ENCODE measurements at places on chromosomes 4 and X. TPM values are rescaled to one million over a fixed set of nuclear protein-coding genes. Genes with fewer than 3 reads are reported as not detected.

DNA sequence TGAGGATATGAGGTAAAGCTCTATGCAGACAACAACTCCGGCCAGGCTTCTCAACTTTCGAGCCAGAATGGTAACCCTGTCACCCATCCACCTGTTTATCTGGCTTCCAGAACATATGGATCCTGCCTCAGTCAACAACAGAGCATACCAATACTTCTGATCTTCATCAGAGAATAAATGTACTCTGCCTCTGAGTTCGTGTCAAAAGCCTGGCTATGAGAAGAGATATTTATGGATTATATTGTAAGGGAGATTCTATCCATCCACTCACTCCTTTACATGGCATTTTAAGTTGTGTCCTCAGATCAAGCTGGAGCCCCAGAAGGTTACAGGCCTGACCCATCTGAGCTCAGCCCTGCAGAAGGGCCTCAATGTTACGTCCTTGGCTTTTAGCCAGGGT is 9.8 kb upstream of the FOXO4 start:
- DNase-seq = no peak

DNA sequence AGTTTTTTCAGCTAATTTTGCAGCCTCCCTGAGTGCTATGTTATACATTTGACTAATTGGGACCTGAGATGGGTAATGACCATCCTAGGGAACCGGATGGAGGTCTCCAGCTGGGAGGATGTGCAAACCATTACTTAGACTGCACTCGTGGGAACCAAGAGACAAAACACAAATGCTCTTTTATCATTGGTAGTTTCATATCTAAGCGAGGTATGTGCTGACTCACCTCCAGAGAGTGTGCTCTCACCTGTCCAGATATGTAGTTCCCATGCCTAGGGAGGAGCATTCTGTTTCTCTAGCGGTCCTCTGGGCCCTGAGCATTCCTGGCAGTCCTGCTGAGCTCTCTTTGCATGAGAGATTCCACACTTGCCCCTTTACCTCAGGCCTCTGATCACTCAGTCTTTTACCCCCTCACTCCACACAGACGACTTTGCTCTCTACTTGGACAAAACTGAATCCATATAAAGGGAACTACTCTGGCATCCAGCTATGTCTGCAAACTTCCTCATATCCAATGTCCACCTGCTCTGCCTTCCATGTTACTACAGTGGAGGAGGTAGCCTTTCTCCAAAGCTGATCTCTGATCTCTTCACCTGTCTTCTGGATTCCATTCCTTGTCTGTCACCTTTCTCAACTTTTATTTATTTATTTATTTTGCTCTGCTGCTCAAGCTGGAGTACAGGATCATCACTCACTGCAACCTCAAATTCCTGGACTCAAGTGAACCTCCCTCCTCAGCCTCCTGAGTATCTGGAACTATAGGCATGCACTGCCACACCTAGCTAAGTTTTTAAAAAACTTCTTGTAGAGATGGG is 88.4 kb downstream of the LRP2BP start:
- no peak for DNase-seq

DNA sequence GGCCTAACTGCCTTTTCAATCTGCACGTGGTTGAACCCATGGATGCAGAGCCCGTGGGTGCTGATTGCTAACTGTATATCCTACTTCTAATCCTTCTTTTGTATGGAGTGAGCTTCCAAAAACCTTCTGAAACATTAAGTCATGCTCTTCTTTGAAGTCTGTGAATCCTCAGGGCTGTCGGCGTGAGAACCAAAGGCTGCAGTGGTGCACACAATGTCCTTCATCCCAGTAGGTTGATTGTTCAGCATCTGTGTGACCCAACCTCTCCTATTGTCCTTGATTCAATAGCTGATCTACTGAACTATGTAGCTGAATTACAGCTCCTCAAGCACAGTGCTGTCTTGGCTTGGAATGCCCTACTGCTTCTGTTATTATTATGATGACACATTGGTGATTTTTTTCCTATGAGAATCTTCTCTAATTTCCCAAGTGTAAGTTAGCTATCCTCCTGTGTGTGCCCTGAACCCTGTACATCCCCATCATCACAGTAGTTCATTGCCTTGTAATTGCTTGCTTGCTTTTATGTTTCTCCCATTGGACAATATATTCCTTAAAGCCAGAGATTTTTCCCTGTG is 294.6 kb downstream of the TRIML1 start:
- no peak for DNase-seq

GRCh38 chr4:118557298-118557851 is 127.8 kb upstream of the METTL14 start:
- no peak for DNase-seq

- DNase-seq = peak; percentile 52
These were observed at the start of gene SLC25A43 for GRCh38 chrX:119398974-119399771. Gene SLC25A43, plus strand, starts transcription at chrX:119399336. Its CDS starts 68 bp downstream, at chrX:119399404.

DNA sequence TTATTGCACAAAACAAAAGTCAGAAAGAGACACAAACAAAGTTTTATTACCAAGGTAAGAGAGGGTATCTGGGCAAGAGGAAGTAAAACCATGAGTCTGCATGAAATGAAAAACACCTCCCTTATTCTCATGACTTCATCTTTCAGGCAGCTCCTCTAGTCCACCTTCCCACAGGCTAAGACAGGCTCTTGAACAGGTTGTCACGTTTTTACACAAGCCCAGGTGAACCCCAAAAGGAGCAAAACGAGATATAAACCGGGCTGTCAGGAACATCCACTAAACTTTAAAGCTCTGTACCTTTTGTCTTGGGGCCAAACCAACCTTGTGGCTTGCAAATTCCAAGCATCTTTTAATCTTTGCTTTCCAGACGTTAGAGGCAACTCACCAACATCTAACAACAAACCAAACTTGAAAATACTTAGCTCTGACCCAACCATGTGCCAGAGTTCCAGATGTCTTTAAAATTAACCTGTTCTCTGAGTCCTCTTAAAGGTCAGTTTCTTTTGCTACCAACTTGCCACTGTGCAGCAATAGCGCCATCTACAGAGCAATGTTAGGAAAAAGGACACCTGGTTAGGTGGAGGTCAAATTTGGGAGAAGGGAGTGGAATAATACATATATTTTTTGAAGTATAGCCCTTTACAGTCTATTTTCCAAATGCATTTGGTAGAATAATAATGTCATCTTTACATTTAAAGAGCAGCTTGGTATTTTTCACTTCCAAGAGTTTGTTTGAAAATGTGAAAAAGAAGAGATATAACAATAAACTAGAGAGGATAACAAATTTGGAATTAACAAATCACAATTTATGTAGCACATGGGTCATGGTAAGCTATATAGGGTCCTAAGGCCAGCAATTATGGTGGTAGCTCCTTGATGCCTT is 73.1 kb downstream of the QRFPR start:
- peak; percentile 8 for DNase-seq

DNA sequence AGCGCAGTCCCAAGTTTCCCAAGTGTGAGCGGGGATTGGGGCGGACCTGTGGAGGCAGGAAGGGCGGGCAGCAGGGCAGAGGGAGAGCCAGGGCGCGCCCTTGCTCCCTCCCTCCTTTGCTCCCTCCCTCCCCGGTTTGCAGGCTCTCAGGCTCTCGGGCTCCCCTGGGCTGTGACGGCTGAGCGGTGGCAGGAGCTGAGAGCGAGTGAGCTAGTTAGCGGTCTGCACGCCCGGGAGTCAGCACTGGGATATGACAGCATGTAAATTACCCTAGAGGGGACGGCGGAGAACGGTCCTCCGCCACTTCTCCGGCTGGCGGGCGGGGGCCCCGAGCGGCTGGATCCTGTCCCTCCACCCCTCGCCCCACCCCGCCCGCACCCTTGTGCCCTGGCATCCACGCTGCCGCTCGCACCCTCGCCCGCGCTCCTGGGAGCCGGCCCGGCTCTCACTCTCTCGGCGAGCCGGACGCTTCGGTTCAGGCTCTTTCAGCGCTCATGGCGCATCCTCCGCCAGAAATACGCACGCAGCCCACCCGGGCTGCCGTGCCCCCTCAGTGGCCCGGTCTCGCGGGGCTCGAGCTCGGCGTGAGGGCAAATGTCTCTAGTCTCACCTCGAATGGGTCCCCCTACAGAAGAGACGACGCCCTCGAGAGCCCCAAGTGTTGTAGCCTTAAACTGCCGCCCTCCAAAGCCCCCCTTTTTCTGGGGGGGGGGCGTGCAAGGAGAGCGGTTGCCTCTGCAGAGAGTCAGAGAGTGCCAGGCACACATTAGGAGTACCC is at the start of gene TSC22D3:
Gene TSC22D3, minus strand, starts transcription at position 54 of the 778 bp plus-strand sequence. CDS start 368 bp downstream, outside the sequence.
- DNase-seq = peak; percentile 24

GRCh38 chr4:109945056-109945455 is 32.4 kb downstream of the EGF start:
- no peak for DNase-seq

DNA sequence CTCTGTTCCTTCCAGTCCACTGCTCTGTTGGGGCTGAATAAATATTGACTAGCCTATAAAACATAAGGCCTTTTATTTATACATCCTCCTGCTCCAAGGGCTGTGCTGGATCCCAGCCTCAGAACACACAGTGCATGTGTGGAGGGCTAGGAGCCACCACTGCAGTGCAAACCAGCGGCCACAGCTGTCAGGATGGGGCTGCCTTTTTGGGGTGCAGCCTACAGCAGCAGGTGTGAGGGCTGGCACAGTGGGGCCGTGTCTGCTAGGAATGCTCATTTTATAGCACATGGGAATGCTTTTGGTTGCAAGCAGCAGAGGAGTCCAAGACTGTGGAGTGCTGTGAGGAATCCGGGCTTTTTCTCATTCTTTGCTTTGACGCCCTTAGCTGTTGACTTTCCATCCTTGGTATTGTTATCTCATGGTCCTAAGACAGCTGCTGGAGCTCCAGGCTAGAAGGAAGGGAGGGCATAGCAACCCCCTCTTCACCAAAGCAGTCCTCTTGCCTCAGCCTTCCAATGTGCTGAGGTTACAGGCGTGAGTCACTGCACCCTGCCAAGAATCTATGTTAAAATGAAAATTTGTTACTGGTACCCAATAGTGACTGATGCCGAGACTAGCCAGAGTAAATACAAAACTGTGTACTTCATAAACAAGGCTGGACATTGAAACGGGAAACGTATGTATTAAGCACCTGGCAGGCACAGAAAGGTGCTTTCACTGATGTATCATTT is 334.3 kb upstream of the GATB start:
- DNase-seq = no peak

- no peak for DNase-seq
These were observed 91.8 kb upstream of the ENPP6 start for GRCh38 chr4:184309241-184310170.

DNA sequence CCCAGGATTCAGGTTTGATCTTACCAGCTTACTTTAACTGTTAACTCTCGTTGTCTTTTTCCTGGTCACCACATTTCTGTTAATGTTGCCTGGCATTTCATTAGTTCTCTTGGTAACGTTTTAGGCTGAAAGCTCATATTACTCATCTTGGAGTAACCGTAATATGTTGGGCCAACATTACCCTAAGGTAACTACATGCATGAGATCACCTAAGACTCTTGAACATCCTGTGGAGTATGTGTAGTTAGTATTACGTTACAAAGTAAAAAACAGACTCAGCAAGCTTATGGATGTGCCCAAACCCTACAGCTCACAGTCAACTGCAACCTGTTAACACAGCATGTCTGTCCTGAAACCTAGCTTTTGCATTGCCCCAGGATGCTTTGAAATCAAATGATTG is 203.3 kb upstream of the HS3ST1 start:
- DNase-seq = no peak

DNA sequence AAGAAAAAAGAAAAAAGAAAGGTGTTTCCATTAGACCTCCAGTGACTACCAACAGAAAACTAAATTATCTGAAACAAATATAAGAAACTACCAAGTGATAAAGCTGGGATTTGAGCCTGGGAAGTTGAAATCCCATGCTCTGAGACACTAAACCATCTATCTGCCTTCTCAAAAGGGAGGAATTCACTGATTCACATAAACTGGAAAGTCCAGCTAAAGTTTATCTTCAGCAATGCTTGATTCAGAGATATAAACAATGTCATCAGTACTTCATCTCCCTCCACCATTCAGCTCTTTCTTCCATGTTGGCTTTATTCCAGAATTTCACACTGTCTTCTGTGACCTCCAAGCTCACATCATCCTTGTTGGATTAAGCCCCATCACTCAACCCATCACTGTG is 96.3 kb downstream of the IQCM start:
- no peak for DNase-seq

GRCh38 chr4:38785901-38786402 is 3.2 kb upstream of the TLR10 start:
- no peak for DNase-seq

DNA sequence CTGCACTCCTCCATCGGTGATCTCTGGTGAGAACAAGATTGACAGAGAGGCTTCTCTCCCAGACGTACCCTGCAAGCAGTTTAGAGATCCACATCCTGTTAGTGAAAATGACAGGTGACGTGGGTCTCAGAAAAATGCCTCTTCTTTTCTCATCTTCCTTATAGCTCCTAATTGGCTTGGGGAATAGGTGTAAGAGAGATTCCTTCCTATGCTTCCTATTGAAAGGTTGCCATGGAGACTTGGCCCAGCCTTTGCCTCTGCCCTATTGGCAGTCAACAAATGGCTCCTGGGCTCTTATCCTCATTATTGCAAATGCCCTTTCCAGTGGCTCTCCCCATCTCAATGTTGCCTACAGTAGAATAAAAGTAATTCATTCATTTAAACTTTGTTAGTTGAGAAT is 26.5 kb upstream of the DGKK start:
- no peak for DNase-seq

DNA sequence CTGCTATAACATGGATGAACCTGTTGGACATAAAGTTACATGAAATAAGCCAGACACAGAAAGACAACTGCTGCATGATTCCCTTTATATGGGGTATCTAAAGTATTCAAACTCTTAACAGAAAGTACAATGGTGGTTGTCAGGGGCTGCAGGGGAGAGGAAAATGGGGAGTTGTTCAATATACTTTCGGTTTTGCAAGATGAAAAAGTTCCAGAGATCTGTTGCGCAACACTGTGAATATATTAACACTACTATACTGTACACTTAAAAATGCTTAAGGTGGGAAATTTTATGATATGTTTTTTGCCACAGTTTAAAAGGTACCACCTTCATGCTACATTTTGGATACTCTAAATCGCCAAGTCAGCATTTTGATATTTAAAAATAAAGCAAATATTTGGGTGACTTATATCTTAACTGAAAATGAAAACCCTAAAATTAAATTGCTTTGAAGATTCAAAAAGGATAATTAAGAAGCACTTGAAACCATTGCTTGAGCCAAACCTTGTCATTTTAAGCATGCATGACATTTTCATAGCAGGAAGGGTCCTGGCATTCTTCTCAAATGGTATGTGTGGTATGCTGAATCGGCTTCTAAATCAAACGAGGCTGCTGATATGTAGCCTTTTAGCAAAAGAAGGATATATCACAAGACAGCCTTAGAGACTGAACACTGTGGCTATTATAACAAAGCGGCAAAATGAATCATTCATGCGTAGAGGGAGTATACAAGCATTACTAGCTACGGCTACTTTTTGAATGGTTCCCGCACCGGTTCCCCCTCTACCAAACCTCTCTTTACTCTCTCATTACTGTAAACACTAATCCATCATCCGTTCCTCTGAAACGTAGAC is 607.1 kb upstream of the DIPK2B start:
- DNase-seq = peak; percentile 27

DNA sequence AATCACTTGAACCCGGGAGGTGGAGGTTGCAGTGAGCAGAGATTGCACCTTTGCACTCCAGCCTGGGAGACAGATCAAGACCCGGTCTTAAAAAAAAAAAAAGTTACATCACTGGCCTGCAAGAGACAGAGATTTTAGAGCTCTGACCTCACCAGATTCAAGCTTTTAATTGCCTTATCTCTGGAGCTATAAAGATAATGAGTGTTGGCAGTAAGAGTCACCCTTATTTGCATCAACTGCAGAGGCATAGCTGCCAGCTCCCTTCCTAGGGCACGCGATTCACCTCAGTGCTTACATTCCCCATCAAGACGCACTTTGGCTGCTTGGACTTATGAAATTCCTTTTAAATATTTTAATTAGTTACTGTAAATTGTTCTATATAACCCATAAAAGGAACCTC is 12.5 kb upstream of the SPATA4 start:
- no peak for DNase-seq

Gene NRK
- total RNA-seq = not detected

Measured in CD8-positive, alpha-beta T cell (primary cell).